ENCODE measurements at places on chromosomes 16 and 17. TPM values are rescaled to one million over a fixed set of nuclear protein-coding genes. Genes with fewer than 3 reads are reported as not detected.

The RCVRN gene
- total RNA-seq = 0.47 TPM

The TP53TG3C gene
- total RNA-seq = 0.58 TPM

The NLRC5 gene
- total RNA-seq = 6.6 TPM

The KCNG4 gene
- not detected for total RNA-seq

The ITGAD gene
- not detected for total RNA-seq

The RAB37 gene
- total RNA-seq = 1.9 TPM

The AFMID gene
- 22.5 TPM for total RNA-seq

The CXCL16 gene
- total RNA-seq = 3.1 TPM

Measured in left ventricle myocardium inferior (tissue), 1 donor.